ENCODE measurements at places on chromosomes 13 and 19.

- DNase-seq = peak; percentile 34
These were observed 6.4 kb downstream of the GARRE1 start for GRCh38 chr19:34260771-34261173.

GRCh38 chr13:96002322-96003131 lies 50.7 kb downstream of the UGGT2 start:
- no peak for DNase-seq

GRCh38 chr13:79194272-79194671 lies 211.8 kb downstream of the RBM26 start:
- no peak for DNase-seq

DNA sequence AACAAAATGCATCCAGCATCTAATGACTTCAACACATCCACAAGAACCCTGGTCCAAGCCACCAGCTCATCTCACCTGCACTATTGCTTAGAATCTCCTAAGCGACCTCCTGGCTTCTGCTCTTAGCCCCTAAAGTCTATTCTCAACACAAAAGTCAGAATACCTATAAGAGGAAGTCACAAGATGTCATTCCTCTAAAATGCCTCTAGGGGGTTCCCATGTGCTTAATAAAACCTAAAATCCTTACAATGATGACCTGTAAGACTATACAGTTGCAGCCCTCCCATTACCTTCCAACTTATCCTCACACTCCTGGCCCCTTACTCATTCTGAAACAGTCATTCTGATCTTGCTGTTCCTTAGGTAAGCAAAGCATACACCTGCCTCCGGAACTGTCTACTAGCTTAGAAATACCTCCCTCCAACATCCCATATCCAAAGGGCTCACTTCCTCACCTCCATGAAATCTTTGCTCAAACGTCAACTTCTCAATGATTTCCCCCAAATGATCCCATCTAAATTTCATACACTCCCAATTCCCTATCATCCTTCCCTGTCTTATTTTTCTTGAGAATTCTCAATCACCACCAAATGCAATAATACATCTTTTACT lies 10.0 kb downstream of the ATP7B start:
- no peak for DNase-seq

DNA sequence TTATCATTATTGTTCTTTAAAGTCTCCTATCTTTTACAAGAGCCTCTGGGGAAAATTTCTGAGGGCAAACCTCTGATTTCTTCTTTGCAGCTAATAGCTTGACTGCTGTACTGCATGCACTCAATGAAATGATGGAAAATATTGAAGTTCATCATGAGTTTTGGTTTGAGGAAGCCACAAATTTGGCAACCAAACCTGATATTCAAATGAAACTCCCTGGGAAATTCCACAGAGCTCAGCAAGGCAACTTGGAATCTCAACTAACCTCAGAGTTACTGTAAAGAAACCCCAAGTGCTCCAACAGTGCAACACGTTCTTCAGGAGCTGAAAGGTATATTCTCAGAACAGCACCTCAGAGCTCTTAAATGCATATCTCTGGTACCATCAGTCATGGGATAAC lies 14.2 kb upstream of the RNF6 start:
- no peak for DNase-seq

DNA sequence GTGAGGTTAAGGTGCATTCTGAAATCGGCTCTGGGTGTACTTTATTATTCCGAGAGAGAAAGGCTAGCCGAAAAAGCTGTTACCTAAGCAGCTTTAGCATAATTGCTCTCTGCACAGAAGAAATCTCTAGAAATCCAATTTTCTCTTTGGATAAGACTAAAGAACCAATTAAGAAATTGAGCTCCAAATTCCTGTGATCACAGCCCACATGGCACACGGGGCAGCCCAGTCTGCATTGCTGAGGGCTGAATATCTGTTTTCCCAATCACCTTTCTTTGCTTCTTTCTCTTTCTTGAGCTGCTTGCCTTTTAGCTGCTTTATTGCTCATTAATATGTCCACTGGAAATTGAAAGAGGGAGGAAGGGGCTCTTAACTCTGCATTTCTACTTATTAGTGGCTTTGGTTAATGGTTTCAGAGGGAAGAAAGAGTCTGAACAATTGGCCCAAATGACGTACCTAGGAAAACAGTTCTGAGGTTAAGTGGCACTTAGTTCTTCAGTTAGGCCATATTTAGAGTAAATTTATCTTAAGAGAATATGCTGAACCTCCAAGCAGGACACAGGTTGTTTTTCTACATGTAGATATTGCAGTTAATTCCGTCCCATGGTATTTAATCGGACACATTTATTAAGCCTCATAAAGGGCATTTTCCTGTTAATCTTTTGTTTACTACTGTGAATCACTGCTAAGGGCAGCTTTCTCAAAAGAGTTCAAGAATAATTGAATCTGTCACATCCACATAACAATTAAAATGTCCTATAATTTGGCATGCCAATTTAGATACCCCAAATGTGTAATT lies 265.7 kb downstream of the ABCC4 start:
- DNase-seq = no peak

GRCh38 chr13:37752146-37752545 lies 117.4 kb downstream of the TRPC4 start:
- no peak for DNase-seq

DNA sequence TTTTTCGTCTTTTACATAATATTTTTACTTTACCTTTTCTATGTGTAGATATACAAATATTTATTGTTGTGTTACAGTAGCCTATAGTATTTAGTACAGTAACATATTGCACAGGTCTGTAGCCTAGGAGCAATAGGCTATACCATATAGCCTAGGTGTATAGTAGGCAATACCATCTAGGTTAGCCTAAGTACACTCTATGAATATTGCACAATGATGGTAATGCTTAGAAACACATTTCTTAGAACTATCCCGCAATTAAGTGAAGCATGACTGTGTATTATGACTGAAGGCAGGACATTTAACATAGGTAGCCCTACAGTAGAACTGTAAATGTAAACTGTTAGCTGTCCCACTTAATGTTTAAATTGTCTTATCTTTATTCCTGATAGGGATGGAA lies 964.3 kb downstream of the SLITRK1 start:
- no peak for DNase-seq

- DNase-seq = no peak
These were observed 12.2 kb upstream of the CCDC97 start for GRCh38 chr19:41297628-41298347.

DNA sequence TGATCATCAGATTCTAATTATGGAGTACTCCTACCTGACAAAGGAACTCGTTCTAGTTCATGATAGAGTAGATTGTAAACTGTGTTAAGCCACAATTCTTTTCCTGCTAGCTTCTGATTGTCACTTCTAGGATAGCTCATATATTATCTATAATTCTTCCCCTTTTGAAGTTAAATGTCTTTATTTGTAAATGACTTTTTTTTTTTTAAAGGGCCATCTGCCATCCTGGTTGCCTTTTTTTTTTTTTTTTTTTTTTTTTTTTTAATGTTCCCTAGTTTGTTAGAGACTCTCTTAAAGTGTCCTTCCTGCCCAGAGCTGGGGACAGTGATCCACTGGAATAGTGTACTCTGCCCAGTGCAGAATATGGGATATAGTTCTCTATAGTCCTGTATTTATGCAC lies 4.3 kb downstream of the CHAMP1 start:
- DNase-seq = no peak

- DNase-seq = no peak
These were observed 1255.9 kb upstream of the MIR17HG start for GRCh38 chr13:90091611-90092010.

GRCh38 chr13:100680131-100680530 lies 5.5 kb upstream of the TMTC4 start:
- DNase-seq = no peak

GRCh38 chr13:75194717-75195462 lies 287.1 kb downstream of the TBC1D4 start:
- no peak for DNase-seq

- no peak for DNase-seq
These were observed 13.1 kb downstream of the SETDB2 start for GRCh38 chr13:49457221-49457620.

DNA sequence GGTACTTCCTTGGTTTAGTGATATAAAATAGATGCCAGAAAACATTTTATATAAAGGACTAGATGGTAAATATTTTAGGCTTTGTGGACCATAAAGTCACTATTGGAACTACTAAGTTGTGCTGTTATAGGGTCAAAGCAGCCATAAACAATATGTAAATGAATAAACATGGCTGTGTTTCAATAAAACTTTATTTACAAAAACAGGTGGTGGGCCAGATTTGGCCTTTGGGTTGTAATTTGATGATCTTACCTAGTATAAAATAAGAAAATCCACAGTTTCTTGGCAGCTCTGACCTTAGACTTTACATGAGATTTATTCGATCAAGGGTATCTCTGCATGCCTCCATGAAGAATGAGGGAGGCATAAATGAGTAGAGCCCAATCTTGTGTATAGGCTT lies 232.0 kb upstream of the PCDH9 start:
- no peak for DNase-seq

- DNase-seq = no peak
These were observed 2.4 kb downstream of the KLF16 start for GRCh38 chr19:1860821-1861598.

DNA sequence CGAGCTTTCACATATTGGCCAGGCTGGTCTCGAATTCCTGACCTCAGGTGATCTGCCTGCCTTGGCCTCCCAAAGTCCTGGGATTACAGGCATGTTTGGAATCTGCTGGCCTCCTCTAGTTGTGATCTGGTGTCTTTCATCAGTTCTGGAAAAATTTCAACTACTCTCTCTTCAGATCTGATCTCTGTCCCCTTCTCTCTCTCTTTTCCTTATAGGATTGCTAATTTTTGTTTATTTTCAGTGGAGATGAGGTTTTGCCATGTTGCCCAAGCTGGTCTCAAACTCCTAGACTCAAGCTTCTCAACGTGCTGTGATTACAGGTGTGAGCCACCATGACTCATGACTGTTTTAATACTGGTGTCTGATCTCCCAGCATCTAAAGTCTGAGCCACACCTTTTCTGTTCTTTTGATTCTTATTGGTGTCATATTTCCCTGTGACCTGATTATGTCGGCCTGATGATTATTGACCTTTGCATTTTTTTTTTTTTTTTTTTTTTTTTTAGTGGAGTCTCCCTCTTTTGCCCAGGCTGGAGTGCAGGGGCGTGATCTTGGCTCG lies 10.4 kb upstream of the NANOS2 start:
- no peak for DNase-seq

DNA sequence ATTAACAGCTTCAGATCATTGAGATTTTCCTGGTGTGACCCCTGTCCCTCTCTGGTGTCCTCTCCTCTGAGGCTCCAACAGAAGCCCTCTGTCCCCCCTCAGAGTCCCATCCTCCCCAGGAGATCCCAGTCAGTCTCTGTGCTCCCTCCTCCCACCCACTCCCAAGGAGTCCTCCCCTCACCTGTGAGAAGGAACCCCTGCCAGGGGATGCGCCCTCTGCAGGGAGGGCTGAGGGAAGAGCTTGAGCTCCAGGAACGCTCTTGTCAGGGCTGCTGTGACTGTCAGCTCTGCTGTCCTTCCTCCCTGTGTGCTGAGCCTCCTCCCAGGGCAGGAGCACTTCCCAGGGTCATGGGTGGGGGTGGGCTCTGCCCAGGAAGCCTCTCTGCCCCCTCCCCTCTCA lies 33.2 kb downstream of the CEACAM8 start:
- DNase-seq = no peak

GRCh38 chr19:5697890-5698634 lies 8.0 kb downstream of the RPL36 start:
- no peak for DNase-seq

- no peak for DNase-seq
These were observed 103.1 kb downstream of the RAP2A start for GRCh38 chr13:97537110-97537509.

- DNase-seq = peak; percentile 66
These were observed 61.4 kb downstream of the RFX2 start for GRCh38 chr19:6048793-6049405.

DNA sequence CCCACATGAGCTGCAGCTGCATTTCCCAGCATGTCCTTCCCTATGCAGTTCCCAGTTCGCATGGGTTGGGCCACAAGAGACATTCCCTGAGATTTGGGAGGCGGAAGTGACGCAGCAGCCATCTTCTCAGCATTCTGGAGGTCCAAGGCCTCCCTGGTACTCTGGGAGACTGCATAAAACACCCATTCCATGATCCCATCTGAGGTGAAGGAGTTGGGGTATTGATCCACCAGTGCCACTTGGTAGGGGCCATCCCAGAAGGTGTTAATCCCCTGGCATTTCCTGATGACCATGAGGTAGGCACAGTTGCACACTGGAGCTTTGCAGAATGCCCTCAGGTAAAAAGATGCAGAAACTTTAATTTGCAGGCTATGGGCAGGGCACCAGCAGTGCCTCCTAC lies 25.4 kb downstream of the POP4 start:
- DNase-seq = no peak

DNA sequence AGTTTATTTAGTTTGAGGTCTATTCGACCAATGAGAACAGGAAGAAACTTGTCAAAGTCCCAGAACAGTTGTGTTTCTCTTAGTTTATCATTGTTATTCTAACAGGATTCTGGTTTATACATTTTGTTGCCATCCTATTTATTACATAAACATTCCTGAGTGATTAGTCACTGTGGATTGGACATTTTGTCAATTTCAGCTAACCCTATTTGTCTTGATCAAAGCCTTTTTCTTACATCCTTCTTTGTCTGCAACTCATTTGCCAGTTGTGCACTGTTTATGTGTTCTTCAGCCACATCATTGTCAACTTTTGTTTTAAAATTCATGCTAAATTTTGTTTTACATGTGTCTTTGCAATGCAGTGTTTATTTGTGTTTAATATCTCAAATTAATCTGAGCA lies 886.0 kb upstream of the SLC10A2 start:
- DNase-seq = no peak

DNA sequence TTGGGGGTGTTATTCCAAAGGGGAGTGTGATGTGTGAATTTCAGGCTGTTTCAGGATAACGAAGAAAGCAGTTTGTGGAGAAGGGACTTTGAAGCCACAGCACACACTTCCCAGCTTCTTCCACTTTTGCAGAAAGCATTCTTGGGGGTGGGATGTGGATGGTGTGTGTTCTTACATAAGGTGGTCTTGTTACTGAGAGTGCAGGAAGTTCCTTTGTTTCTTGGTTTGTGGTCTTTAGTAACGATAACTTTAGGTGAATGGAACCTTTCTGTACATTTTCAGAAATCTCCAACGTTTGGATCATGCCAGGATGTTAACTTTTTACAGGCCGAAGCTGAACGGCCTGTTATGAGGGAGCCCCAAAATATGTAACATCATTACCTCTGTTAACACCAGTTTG lies 251.8 kb downstream of the KCNRG start:
- no peak for DNase-seq

GRCh38 chr13:77338329-77338728 lies 11.4 kb upstream of the MYCBP2 start:
- no peak for DNase-seq
